ENCODE measurements at places on chromosomes 6 and 20.

GRCh38 chr6:21500314-21501020, 93.1 kb upstream of the SOX4 start:
- no peak for DNase-seq

DNA sequence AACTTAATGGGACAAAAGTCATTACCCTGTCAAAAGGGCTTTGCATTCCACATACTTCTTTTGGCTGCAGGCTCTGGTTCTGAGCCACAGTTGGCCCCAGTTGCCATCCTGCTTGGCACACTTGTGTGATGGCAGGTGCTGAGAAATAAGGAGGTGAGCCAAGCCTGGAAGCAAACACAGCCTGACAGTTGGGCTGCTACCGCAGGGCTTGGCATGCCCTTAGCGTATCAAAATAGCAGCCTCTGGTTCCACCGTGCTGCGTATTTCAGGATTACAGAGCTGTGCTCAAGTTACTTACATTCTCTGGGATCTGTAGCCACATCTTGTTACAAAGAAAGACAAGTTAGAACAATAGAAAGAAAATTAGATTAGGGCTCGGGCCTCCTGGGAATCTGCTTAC, 11.1 kb downstream of the MTHFD1L start:
- DNase-seq: no peak

GRCh38 chr20:45154183-45154582, 20.5 kb upstream of the PI3 start:
- no peak for DNase-seq

GRCh38 chr6:107719160-107719559, 105.0 kb downstream of the SCML4 start:
- DNase-seq: no peak

GRCh38 chr20:12700701-12701100, 308.1 kb upstream of the SPTLC3 start:
- no peak for DNase-seq
